Activated T-helper 1 cell treated with anti-CD3 and anti-CD28 coated beads, Interleukin-12 subunit alpha, Interleukin-12 subunit beta, Interleukin-2, Interleukin-4 antibody, amounts not matched to agents 30 ng/mL and 10 ng/mL and 1 ng/mL, durations not matched to agents 14 hours and 24 hours and 36 hours (primary cell): ENCODE measurements at places on chromosomes 5 and 9. TPM values are rescaled to one million over a fixed set of nuclear protein-coding genes. Genes with fewer than 3 reads are reported as not detected.

DNA sequence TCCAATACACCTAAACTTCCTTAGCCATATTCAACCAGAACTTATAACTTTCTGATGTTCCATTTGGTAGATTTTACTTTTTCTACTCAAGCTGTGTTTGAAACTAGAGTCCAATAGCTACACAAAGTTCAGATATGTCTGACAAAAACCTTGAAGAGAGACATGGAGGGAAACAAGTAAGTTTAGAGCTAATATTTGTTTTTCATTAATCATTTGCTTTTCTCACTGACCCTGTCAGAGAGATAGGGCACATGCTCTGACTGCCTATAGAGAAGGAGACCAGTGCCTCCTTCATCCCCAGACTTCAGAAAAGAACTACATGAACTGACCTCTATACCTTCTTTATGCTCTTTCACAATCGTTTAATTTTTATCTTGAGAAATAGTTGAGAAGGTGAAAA lies 157.0 kb upstream of the PPP1R2B start:
- no peak for DNase-seq

Gene NR5A1
- not detected in 2 replicates for total RNA-seq

Gene NSD1
- 108 and 112 TPM in 2 replicates for total RNA-seq

Gene SPINK4
- total RNA-seq, result not detected in 2 replicates

- no peak for DNase-seq
Observed at GRCh38 chr5:177538876-177539275, 15.5 kb downstream of the FAM193B start.

- no peak for DNase-seq
Observed at GRCh38 chr9:94864862-94865509, 138.5 kb downstream of the AOPEP start.
